Left colon (tissue), 2 donors: ENCODE measurements at places on chromosomes 5 and 9. TPM values are rescaled to one million over a fixed set of nuclear protein-coding genes. Genes with fewer than 3 reads are reported as not detected.

DNA sequence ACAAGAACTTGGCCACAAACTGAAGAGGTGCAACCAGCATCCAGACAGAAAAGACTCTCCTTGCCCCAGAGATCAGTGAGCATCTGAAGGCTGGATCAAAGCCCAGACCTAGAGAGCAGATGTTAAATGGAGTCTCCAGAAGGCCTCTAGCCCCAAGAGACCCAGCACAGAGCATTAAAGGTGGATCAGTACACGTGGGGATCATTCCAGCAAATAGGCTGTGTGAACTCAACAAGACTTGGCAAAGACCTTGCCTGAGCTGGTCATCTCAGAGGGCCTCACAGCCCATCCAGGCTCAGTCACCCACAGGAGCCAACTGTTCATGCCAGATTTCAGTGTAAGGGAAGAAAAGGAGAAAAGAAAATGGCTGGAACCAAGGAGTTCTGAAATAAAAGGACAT is 214.0 kb downstream of the ENC1 start:
- DNase-seq, result no peak

GRCh38 chr9:130780865-130781504 is 54.1 kb upstream of the ABL1 start:
- peak; percentile 64 for DNase-seq

The CYLC2 gene
- total RNA-seq, result not detected

DNA sequence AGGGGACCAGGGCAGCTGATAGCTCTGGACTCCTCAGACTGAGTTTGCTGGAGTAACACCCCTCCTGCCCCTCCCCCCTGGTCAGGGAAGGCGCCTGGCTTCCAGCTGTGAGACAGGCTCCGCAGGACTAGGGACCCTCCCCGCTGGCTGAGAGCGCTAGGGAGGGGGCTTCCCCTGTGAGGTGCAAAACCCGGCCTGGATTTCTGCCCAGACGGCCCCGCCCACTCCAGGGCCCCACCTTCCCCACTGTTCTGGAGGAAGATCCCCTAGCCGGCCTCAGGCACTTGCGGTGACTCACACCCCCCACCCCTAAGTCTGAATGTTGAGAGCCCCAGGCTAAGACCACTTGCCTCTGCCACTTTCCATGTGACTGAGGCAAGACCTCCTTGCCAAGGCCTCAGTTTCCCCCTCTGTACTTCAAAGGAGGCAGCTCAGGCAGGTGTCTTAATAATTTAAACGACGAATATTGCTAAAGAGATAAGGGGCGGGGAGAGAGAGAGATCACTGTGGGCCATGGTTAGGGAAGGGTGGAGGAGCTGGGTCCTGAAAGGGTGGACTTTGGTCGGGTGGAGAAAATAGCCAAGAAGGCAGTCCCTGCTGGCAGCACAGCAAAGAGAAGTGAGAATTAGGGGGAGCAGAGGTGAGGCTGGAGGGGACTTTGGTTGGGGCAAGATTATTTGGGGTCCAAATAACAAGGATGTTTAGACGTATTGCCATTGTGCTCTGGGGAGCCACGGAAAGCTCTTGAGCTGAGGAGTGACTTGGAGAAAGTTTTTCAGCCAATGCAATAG is 1.0 kb upstream of the DAB2IP start:
- peak; percentile 82 for DNase-seq

DNA sequence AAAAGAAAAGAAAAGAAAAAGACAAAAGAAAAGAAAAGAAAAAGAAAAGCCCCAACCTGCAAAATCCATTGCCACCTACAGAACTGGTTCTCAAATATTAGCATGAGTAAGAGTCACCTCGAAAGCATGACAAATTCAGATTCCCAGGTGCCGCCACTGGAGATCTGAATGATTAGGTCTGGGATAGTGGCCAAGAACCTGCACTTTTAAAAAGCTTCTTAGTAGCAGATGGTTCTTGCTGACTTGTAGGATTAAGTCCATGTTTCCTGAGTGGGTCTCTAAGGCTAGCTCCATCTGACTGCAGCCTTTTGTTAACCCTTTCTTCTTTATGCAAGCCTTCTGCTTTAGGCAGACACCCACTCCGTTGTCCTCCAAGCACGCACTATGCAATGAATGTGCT is 178.5 kb upstream of the CDH18 start:
- no peak for DNase-seq

The PAEP gene
- not detected for total RNA-seq

GRCh38 chr5:137498301-137498735 is 808 bp downstream of the SPOCK1 start:
- no peak for DNase-seq

GRCh38 chr5:139696894-139697658 is 48.9 kb downstream of the CXXC5 start:
- DNase-seq, result peak; percentile 64

- DNase-seq, result no peak
These were observed 12.6 kb upstream of the C5orf46 start for GRCh38 chr5:147918899-147919298.

- DNase-seq, result no peak
These were observed 31.4 kb downstream of the ACTBL2 start for GRCh38 chr5:57450991-57451876.

DNA sequence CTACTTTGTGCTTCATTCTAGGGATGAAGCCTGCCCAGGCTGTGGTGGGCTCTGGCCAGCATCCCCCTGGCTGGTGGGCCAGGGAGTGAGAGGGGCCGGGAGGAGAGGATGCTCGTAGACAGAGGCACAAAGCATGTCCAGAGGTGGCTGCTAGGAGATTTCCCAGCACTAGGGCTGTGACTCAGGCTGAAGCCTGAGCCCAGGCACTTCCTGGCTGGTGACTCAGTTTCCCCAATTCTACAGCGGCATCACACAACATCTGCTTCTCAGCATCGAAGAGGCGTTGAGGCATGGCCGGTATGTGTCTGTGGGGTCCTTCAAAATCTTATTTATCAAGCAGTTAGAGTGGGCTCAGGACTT is 55.6 kb downstream of the DUSP1 start:
- no peak for DNase-seq

GRCh38 chr5:36202521-36202961 is 39.2 kb downstream of the NADK2 start:
- no peak for DNase-seq

DNA sequence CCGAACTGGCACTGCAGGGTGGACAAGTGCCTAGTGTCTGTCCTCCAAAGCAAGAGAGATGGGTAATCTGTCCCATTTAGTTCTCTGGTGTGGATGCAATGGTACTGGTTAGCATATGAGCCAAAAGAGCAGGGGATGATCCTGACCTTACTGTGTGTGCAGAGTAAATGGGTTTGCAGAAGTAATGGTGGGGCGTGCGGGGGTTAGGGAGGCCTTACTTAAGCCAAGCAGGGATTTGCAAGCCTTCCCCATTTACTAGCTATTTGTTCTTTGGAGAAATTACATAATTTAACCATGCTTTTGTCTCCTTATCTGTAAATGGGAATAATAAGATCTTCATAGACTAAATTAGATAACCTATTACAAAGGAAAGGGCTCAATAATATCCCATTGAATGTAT is 19.9 kb upstream of the LCP2 start:
- DNase-seq, result no peak

- no peak for DNase-seq
These were observed 27.8 kb upstream of the ELL2 start for GRCh38 chr5:95989283-95990048.

GRCh38 chr5:159441441-159441840 is 111.2 kb upstream of the IL12B start:
- no peak for DNase-seq

DNA sequence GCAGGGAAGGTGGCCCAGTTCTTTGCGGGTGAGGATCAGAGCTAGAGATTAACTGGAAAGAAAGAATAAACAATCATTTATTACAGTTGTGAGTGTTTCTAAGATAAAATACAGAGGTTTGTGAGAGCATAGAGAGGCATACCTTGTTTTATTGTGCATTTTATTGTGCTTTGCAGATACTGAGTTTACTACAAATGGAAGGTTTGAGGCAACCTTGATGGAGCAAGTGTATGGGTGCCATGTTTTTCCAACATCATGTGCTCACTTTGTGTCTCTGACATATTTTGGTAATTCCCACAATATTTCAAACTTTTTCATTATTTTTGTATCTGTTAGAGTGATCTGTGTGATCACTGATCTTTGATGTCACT is 715 bp upstream of the C5orf34 start:
- DNase-seq, result no peak
